GM23338 (cell line): ENCODE measurements at places on chromosomes 2 and 18. TPM values are rescaled to one million over a fixed set of nuclear protein-coding genes. Genes with fewer than 3 reads are reported as not detected.
A peak's percentile ranks its signal among the peaks of the same experiment; 100 is the strongest.

DNA sequence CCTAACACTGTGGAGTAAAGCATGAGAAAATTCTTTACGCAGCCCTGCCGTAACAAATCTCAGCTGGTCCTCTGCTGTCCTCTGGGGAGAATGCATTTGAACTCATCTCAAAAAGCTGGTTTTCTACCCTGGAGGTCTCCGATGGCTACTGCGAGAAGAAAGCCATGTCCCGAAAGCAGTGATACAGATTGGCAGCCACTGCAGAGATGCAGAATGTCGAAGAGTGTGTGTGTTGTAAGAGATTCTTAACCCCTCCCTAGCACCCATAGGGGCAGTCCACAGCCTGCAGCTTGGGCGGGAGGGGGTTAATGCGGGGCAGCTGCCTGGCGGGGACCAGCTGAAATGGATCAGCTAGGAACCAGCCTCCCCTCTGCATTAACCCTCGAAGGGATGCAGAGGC lies 235.9 kb downstream of the ZNF516 start:
- peak; percentile 72 for DNase-seq
- H3K36me3 ChIP-seq: no peaks in the 10 kb centered on the region
- no peak overlapping the region for H3K4me3 ChIP-seq
- H3K27me3 ChIP-seq: no peaks in the 10 kb centered on the region
- no peak overlapping the region for H3K27ac ChIP-seq
- peaks cover 43% of the 10 kb centered on the region for H3K4me1 ChIP-seq

- no peak for DNase-seq
- no peak overlapping the region for H3K4me3 ChIP-seq
- H3K4me1 ChIP-seq: no peaks in the 10 kb centered on the region
- H3K27ac ChIP-seq: no peak overlapping the region
- H3K27me3 ChIP-seq: no peaks in the 10 kb centered on the region
Observed at GRCh38 chr18:31633392-31634330, 42.0 kb downstream of the TTR start.

Gene SLC66A2
- total RNA-seq: 10.9 and 18.1 TPM in 2 replicates

DNA sequence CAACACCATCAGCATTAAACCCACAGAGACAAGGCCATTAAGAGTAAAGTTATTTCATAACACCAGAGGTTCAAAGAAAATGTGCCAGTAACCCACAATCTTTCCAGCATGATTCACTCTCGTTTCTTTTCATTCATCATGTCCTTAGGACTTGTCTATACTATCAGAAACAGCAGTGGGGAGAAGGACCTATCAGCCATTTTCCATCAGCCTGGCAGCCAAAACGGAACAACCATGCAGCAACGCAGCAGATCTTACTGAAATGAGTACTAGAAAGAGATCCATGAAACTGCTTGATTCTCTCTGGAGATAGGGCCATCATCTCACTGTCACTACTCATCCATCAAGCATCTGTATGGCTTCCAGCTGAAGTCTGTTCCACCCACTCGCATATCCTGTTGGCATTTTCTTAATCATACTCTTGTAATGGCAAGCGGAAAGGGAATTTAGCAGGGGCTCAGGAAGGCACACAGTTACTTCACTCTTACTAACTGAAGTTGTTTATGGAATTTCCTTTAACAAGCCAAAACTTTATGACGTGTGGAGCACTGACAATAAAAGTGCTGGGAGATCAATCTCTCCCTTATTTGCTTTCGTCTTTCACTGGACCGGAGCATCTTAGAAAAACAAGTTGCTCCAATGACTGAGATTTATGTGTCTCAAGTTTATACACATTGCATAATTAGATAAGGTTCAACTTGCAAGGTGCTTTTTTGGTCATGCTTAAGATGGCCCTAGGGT lies 69.7 kb downstream of the EPHA4 start:
- no peak overlapping the region for H3K4me3 ChIP-seq
- no peak overlapping the region for H3K27ac ChIP-seq
- DNase-seq: no peak
- no peaks in the 10 kb centered on the region for H3K27me3 ChIP-seq
- no peaks in the 10 kb centered on the region for H3K36me3 ChIP-seq

- H3K36me3 ChIP-seq: no peaks in the 10 kb centered on the region
- no peak overlapping the region for H3K4me3 ChIP-seq
- H3K27me3 ChIP-seq: no peaks in the 10 kb centered on the region
- H3K27ac ChIP-seq: no peak overlapping the region
Observed at GRCh38 chr2:188622601-188623260, 331.1 kb downstream of the GULP1 start.

- peaks cover 16% of the 10 kb centered on the region for H3K27me3 ChIP-seq
- no peak overlapping the region for H3K4me3 ChIP-seq
- no peaks in the 10 kb centered on the region; the same call in 1 of the 2 replicates for H3K36me3 ChIP-seq
- DNase-seq: no peak
Observed at GRCh38 chr2:42052702-42053481, 5.1 kb downstream of the PKDCC start.

DNA sequence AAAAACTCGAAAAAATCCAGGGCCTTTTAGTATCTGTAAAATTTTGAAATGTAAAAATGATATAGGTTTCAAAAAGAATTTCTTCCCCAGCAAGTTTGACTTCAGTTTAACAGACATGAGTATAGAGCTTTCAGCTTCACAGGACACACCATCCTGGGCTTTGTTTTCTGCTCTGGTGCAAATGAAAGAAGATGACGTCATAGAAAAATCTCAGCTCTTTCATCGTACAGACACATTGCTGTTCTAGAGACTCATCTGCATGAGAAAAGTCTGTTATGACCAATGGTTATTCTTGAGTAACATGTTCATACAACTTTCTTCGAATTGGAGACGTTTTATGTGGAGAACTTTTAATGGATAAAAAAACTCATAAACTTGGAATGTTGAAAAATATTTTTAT lies 111.7 kb upstream of the DYNAP start:
- no peaks in the 10 kb centered on the region for H3K4me1 ChIP-seq
- H3K27ac ChIP-seq: no peak overlapping the region
- H3K4me3 ChIP-seq: no peak overlapping the region
- no peaks in the 10 kb centered on the region for H3K27me3 ChIP-seq
- peak; percentile 11 for DNase-seq
- no peaks in the 10 kb centered on the region for H3K36me3 ChIP-seq
